Stimulated activated CD4-positive, alpha-beta T cell treated with anti-CD3 and anti-CD28 coated beads, Interleukin-2, amount 100 ng/mL, for 24 hours (primary cell): ENCODE measurements at places on chromosomes 3 and 15.

GRCh38 chr3:193768070-193768394 lies 175.0 kb downstream of the OPA1 start:
- no peak for DNase-seq

DNA sequence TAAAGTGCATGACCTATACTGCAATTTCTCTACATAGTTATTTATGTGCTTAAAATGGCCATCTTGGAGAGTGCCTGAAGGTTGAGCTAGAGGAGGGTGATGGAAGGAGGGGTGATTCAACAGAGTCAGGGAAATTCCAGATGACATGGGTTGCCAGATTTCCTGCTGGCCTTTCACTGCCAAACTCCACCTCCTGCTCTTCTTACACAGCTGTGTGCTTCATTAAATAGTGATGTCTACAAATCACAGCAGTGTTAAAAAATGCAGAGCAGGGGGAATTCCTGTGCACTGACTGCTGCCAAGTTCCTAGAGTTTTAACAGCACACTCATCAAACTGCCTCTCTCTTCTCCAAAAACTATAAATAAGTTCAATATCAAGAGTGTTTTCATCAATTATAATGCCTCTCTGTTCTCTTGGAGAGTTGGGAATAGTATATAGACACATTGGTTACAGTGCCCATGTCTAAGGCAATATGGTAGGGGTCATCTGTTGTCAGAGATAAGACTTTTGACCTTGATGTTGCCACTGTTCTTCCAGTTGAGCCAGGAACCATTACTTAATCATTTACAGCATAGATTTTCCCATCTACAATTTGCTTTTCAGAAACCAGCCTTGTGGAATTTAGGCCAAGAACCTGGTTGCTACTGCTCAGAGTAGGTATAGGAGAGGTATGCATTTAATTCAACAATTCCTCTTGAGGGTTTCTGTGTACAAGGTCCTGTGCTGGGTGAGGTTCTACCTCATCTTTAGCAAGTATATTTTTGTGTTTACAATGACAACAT lies 79.6 kb downstream of the TP63 start:
- DNase-seq, result no peak

DNA sequence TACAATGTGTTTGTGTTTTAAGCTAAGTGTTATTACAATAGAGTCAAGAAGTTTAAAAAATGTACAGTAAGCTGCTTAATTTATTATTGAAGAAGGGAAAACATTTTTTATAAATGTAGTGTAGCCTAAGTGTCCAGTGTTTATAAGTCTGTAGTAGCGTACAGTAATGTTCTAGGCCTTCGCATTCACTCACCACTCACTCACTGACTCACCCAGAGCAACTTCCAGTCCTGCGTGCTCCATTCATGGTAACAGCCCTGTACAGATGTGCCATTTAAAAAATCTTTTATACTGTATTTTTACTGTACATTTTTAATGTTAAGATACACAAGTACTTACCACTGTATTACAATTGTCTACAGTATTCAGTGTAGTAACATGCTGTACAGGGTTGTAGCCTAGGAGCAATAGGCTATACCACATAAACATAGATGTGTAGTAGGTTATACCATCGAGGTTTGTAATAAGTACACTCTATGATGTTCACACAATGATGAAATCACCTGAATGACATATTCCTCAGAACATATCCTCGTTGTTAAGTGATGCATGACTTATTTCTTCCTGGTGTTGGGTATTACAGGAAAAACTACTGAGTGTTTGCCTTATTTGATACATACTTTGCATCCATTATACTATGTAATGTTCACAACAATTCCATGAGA lies 156.6 kb upstream of the NUDT16 start:
- no peak for DNase-seq

DNA sequence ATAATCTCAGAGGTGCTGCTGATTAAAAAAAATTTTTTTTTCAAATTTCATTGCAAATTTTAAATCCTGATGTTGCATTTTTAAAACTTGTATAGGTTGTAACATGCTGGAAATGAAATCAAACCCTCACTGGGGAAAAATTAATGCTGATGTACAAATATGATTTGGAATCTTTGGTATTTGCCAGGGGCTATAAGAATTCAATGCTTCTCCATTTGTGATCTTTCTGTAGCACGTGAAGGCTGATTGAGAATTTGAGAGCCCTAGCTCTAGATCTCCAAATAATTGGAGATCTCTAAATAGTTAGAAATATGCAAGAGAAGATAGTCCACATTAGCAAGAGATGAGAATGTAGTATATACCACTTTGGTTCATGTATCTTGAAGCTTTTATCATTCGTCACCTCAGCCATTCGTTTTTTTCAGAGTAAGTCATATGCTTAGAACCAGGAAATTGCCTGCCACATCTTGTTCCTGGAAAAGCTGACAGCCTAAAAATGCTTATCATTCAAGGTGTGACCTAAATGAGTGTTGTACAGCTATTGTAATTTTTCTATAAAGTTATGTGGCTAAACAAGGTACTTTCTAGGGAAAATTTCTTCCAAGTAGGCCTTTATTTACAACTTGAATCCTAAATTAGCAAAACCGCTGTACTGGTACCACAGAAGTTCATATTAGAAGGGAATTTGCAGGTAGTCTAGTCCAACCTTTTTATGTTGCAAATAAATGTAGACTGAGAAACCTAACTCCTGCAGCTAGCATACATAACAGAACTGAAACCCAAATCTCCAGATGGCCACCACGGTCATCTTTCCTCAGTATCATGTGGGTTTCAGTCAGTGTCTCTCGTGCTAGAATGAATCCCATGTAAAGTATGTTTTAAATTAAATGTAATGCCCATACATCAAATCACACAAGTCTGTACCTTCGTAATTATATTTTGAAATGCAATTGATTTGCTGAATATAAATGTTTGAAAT lies 48.5 kb downstream of the FNDC3B start:
- no peak for DNase-seq

DNA sequence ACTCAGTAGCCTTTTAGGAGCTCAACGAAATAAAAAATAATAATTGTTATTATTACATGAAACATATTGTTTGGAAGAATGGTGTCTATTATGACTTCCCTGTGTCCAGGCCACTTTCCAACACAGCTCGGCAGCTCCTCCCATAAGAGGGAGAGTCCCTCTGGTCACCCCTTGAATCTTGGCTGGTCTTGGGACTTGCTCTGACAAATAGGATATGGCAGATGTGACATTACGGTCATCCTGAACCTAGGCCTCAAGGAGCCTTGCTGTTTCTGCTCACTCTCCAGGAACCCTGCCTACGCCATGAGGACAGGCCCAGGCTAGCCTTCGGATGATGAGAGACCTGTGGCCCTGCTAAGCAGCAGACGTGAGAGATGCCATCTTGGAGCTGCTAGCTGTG lies 71.8 kb downstream of the OXNAD1 start:
- no peak for DNase-seq

DNA sequence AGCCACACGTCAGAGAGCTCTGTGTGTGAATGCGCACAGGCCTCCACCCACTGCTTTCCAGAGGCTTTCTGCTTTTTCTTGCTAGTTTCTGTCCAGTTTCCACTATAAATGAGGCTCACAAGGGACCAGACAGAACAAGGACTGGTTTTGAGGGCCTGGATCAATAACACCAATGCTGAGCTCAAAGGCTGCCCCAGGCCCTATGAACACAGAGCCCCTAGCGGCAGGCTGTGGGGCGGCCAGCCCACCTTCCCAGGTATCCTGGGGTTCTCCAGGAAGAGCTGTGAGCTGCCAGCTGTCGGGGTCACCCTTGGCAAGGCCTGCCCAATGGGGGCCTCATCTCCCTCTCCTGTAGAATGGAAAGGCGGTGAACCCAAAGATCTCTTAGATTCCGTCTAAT lies 2.2 kb upstream of the ITIH3 start:
- DNase-seq, result no peak

DNA sequence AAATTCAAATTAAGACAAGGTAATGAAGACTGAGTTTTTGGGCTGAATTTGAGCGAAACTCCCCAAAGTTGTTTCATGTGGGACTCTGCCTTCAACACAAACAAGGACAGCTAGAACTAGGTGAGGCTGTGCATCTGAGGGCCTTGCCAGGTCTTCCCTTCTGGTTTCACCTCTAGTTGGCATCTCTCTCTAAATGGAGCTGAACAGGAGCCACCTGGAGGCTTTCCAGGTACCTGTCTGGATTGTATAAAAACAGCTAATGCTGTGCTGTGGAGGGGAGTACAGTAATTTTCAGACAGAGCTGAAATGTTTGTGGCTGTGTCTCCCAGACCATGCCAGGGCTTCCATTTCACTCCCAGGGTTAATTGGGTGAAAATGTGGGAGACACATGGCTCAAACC lies 27.1 kb downstream of the TRIM71 start:
- no peak for DNase-seq

GRCh38 chr3:264394-265156 lies 68.0 kb downstream of the CHL1 start:
- DNase-seq, result no peak

GRCh38 chr3:38556640-38557358 lies 60.7 kb downstream of the EXOG start:
- no peak for DNase-seq

DNA sequence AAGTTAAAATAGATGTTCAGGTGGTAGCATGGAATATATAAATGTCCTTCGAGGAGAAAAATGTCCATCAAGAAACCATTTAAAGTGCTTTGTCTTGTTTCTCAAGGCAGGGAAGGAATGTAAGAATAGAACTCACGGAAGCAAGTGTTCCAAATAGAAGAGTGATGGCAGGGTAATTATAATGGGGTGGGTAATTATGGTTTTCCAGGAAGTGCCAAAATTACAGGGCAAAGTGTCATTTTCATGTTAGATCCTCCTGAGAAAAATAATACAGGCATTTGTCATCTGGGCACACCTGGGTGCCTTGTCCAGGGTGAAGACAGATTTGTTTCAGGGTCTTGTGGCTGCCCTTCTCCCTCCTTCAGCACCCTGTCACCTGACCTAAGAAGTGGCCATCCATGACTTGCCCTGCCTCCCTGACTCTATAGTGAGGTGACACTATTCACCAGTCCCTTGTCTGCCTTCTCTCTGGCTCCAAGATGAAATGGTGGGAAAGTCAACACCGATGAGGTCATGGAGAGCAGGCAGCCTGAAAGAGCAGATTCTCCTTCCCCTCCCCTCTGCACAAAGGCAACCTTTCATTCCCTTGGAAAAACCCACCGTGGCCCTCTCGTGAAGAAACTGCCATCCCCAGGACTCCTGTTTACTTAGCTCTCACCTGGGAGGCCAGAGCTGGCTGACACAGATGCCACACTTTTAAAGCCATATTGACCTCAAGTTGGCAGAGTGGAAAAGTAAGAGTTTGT lies 45.1 kb upstream of the AMOTL2 start:
- no peak for DNase-seq

GRCh38 chr3:161291191-161291901 lies 70.2 kb downstream of the NMD3 start:
- no peak for DNase-seq

DNA sequence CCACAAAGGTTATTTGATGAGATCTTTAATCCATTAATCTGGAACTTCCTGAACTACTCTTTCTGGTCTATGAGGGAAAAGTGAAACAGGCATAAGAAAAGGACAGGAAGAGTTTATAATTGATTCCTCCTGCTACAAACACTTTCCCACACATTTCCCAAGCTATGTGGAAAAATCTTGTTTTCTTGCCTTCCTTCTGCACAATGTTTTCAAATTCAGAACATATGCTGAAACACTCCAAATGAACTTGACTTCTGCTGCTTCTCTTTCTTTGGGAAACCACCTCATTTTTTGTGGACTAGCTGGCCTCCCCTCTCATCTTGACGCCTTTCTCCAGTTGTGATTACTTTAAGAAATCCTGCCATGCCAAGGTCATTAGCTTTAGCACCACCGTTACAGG lies 100.7 kb upstream of the PTPRG start:
- DNase-seq, result no peak
